Central memory CD4-positive, alpha-beta T cell (primary cell): ENCODE measurements at places on chromosomes 3 and 15.

DNA sequence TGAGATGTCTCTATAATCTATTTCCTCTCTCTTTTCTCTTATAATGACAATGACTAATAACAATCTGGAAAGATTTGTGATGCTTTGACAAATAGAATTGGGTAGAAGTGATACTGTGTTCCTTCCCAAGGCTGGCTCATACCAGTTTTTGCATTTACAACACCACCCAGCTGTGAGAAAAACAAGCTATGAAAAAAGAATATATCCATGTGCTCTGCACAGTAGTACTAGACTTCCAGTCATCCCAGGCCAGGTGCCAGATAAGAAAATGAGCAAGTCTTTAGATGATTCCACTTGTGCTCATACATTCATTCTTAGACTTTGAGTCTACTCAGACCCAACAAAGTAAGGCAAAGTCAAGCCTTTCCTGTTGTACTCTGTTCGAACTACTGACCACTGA, 350.2 kb upstream of the POU1F1 start:
- no peak for DNase-seq

GRCh38 chr15:70309716-70310115, 212.0 kb upstream of the TLE3 start:
- DNase-seq = no peak

- DNase-seq = no peak
These were observed 67.3 kb upstream of the RASGRF1 start for GRCh38 chr15:79157631-79158592.

DNA sequence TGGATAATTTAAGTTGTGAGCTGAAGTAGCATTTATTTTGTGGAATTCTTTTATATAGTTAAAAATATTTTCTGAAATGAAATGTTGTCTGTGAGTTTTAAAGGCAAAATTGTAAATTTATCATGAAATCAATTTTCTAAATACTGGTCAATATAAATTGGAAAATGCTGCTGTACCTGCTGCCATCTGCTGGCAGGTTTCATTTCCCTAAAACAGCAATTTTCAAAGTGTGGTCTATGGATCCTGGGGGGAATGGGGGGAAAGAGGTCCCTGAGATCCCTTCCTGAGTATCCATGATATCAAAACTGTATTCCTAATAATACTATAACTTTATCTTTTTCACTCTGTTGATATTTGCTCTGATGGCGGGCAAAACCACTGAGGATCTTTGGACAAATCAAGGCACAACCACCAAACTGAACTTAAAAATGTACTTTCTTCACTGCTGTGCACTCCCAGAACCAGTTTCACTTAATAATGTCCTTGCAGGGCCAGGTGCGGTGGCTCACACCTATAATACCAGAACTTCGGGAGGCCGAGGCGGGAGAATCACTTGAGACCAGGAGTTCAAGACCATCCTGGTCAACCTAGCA, 17.2 kb upstream of the CCR4 start:
- no peak for DNase-seq

DNA sequence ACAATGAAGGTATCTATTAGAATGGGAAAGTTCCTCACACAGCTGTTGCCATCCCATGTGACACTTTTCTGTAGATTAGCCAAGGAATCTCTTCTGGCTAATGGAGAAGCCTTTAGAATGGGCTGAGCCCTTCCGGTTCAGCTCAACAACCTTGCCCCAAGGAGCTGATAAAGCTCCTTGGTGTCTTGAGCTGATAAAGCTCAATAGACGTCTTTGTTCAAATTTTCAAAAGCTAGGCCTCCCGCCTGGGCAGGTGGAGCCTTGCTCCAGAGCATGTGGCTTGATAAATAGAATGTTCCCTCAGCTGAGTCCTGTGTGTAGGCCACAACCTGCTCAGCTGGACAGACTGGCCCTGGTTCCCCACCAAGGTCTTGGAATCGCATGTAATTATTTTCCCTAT, 7.2 kb upstream of the BNIP2 start:
- DNase-seq = no peak

- DNase-seq = no peak
These were observed 92.6 kb downstream of the LEKR1 start for GRCh38 chr3:156918746-156919145.

DNA sequence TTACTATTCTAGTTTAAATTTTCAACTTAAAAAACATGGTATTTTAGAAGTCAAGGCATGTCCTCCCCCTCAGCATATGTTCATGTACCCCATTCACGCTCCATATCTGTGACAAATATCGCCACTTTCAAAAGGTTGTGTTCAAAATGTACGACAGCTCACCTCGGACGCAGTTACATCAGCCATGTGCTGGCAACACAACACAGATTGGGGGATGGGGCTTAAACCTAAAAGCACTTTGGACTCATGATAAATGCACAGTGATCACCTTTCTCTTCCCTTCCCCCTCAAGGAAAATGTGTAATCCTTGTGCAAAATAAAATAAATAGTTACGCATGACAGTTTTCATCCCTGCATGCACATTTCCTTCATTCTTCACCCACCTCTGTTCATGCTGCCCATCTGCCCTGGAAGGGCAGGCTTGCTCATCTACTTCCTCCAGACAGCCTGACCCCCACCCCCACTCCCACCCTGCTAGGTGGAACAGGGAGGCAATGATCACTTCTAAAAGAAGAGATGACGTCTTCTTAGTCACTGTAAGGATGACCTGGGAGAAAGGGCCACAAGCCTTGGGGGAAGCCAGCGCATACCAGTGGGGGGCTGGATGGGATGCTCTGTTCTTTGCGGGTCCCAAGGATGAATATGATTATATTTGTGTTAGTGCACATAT, 271.4 kb upstream of the SEMA6D start:
- no peak for DNase-seq

GRCh38 chr3:104523136-104523535, 843.6 kb upstream of the ALCAM start:
- no peak for DNase-seq

DNA sequence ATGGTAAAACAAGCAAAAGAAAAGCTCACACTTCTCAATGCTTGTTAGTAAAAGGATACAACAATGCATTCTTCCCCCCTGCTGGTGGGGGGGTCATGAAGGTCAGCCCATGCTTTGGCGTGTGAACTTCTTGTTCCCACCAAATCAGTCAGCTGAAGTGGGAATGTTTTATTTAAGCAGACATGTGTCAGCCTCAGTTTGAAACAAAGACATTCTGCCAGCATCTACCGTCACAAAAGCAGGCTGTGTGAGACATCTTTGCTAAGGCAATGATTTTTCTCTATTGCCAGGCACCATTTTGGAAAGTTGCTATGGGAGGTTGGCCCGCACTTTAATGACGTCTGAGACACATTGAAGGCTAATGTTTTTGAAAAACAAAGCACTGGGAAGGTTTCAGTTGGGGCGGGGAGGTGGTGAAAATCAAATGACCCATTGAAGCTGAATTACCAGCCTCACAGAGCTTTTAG, 206.6 kb downstream of the TLE3 start:
- DNase-seq = no peak

DNA sequence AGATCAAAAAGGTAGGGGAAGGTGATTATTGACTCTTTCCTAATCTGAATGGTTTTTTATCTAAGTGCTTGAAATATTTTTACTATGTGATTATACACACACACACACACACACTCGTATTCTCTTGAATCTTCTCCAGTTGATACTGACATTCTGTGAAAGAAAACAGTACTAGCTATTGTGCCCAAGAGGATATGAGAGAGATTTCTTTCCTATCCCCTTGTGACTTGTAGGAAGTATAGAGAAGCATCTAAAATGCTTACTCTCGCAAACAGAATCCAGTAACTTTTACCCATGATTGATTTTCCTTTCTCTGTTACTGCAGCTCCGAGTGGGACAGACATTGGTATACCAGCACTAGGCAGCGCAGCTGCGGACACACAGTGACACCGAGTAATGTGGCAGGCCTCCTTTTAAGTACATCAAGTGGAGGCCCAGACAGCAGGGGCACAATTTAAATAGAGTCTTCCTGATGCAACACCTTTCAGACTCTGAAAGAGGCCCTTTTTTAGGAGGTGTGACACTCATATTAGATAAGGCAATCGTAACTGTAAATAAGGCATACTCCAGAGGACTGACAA, 421.0 kb upstream of the CNTN4 start:
- DNase-seq = no peak

DNA sequence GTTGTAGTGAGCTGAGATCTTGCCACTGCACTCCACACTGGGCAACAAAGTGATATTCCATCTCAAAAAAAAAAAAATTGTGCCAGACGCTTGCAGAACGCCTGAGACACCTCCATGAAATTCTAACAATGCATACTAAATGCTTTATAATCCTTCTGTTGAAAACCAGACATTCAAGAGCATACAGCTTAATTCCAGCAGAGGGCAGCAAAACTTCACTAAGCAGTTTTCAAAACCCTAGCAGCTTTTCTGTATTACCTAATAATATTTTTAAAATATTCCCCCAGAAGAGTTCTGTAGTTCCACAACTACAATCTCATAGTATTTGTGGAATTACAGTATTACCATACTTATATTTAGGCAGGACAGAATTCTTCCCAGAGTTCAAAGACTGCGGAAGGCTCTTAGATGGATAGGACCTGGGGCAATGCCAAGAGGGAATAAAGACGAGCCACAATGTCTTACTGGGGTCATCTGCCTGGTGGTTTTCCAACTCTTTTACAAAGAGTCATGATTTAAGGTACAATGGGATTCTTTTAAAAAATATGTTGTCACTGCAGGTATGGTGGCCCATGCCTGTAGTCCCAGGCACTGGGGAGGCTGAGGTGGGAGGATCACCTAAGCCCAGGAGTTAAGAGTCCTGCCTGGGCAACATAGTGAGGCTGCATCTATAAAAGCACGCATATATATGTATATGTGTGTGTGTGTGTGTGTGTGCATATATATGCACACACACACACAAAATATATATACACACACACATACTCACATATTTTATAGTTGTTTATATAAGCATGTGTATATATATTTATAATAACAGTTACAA, 19.6 kb upstream of the TASOR start:
- peak; percentile 60 for DNase-seq

GRCh38 chr15:98433346-98433745, 215.0 kb upstream of the IGF1R start:
- DNase-seq = no peak

DNA sequence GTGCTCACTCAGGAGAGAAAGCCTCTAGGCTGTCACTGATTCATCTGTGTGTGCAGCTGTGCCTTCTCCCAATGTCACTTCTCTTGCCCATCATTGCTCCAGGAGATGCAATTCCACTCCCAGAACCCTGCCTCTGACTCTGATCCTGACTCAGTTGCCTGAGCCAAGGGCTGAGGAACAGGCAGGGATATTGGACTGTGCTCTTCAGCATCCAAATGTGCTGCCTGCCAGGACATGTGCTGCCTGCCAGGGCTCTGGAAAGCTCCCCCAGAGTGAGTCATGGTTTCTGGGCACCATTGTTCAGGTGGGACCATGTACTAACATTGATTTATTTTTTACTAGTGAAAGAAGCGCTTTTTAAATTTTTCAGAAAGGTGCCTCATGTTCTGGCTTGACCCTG, 71.0 kb downstream of the TRIM42 start:
- no peak for DNase-seq
